ENCODE measurements at places on chromosomes 13 and 19.

DNA sequence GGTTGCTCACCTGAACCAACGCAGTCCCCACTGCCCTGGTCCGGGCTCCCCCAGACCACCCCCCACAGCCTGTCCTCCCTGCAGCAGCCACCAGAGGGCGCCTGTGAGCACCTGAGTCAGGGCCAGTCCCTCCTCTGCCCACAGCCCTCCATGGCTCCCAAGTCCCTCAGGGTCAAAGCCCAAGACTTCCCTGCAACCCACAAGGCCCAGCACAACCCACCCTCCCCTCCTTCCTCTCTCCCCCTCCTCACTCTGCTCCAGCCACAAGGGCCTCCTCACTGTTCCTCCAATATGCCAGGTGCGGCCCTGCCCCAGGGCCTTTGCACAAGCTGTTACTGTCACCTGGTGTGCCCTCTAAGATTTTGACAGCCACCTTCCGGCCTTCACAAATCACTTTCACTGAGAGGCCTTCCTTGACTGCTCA, 10.9 kb downstream of the GNA15 start:
- DNase-seq = no peak

DNA sequence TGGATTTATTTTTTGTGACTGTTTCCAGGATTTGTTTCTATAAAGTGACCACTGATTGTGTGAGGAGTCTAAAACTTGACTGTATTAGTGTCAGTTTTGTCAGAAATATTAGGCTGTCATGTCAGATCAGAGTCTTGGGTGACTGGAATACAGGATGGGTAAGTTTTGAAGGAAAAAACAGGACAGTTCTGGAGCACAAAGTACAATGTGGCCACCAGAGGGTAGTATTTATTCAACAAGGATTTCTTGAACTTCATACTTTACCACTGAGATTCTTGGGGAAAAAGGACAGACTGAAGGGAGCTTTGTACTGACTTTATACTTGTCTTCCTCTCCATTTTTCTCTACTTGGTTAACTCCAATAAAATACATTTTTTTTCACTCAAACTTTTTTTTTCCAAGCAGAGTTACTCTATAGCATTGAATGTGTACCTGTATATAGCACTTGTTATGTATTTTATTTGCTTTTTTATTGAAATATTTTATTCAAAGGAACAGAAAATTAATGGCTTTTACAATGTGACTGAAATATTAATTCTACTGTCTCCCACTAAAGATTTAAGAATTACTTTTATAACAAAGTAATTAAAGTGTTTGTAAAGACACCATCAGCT, 51.1 kb downstream of the LMO7 start:
- no peak for DNase-seq

GRCh38 chr13:99351772-99352171, 44.6 kb upstream of the GPR183 start:
- no peak for DNase-seq

GRCh38 chr13:91168386-91168711, 179.1 kb upstream of the MIR17HG start:
- no peak for DNase-seq

DNA sequence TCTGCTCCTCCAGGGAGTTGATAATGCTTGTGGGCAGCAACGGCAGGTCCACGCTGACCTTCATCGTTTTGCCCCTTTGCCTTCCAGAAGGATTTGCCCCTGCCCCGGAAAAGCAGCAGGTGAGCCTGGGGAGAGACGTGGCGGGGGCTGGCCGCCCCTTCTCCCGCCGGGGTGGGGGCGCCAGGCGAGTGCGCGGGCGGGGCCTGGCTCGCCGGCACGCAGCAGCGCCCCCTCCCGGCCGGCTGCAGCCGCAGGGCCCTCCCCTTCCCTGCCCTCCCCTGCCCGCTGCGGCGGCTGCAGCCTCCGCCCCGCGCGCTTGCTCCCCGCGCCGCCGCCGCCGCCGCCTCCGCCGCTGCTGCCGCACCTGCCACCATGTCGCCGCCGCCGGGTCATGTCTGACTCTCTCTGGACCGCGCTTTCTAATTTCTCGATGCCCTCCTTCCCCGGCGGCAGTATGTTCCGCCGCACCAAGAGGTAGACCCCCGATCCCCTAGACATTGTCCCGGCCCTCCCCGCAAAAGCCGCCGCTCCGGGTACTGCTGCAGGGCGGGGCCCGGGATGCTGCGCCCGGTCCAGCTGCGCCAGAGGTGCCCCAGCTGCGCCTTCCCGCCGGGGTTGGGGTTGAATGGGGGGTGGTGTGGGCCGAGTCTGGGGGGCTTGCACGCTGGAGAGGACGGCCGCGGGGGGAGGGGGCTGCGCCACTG, at the start of gene MAST1:
MAST1 (plus strand) TSS at position 334 of the 704 bp plus-strand sequence; CDS start at position 392, 58 bp downstream.
- DNase-seq = no peak

GRCh38 chr19:50419580-50420035, 870 bp downstream of the SPIB start:
- no peak for DNase-seq

GRCh38 chr13:27353166-27353583, 71.2 kb upstream of the GTF3A start:
- no peak for DNase-seq

GRCh38 chr13:43776501-43777079, 10.2 kb downstream of the ENOX1 start:
- no peak for DNase-seq

DNA sequence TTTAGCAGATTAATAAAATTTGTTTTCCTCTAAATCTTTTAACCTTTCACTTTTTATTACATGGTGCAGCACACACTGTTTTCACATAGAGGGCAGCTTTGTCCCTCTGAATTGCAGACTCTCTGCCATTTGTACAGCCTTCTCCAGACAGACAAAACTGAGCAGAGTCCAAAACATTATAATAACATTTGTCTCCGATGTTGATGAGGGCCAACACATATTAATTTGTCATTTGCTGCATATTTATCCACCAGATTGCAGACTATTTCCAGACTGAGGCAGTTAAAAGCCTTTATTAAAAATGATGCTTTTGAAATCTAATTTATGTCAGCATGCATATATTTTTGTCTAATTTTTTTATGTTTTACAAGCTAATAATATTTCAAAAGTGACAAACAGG, 1251.9 kb upstream of the SLC10A2 start:
- DNase-seq = no peak

- no peak for DNase-seq
Measured at GRCh38 chr19:2331601-2332246, 3.2 kb downstream of the SPPL2B start.

- no peak for DNase-seq
Measured at GRCh38 chr13:29786698-29787097, 63.7 kb downstream of the UBL3 start.

DNA sequence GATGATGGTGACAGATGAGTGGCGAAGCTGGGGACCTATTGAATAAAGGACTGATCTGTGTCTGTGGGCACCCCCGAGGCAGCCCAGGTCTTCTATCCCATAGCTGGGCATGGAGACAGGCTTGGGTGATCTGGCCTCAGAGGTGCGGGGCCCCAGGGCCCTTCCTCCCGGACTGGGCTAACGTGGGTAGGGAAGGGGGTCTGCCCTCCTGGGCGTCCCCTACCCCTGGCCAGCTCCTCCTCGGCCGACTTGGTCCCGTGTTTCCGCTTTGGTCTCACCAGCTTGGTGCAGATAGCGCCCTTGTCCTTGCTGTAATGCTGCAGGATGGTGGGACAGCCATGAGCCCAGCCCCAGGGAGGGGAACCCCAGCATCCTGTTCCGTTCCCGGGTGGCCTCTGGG, 3.3 kb downstream of the MATK start:
- no peak for DNase-seq

DNA sequence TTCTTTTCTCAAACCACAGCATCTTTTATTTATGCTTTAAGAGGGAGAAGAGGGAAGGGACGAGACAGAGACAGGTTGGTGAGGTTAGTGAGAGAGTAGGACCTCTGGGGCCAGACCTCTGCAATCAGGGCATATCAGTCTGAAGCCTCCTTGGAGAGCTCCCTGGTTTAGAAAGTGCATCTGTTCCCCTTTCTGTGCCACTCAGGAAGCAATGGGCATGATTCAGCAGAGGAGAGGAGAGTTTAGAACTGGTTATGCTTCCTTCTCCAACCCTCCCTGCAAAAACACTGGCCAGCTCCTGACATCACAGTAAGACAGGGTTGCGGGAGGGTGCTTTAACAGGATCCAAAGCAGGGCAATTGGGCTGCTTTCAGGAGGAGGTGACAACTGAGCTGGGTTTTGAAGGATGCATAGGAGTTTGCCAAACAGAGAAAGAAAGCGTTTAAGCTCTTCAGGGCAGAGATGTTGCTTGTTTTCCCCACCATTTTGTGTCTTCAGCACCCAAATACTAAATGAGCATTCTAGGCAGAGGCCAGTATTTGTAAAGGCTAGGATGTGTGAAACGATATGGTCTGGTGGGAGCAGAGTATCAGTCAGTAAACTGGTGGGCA, 33.1 kb downstream of the CERS4 start:
- DNase-seq = no peak

- DNase-seq = no peak
Measured at GRCh38 chr19:18233224-18233825, 7.1 kb upstream of the PDE4C start.

DNA sequence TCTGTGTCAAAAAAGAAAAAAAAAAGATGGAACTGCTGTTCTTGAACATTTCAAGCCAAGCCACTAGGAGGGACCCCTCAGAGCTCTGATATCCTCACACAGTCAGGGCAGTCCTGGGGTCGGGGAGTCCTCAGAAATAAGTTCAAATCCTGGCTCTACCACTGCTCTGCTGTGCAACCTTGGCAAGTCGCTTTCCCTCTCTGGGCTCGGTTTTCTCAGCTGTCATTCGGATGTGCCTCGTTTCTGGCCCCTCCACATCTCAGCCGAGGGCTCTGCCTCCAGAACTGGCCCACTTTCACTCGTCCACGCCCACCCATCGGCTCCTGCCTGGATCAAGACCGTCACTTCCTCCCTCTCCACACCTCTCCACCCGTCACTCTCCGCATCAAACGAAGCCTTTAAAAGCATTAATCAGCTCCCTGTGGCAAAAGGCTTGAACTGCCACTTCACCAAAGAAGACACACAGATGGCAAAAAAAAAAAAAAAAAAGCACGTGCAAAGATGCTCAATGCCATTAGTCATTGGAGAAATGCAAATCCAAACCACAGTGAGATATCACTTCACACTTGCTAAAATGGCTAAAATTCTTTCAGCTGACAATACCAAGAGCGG, 7.4 kb upstream of the ZNRF4 start:
- DNase-seq = no peak

- DNase-seq = no peak
Measured at GRCh38 chr13:111121506-111121905, 6.4 kb downstream of the ARHGEF7 start.

DNA sequence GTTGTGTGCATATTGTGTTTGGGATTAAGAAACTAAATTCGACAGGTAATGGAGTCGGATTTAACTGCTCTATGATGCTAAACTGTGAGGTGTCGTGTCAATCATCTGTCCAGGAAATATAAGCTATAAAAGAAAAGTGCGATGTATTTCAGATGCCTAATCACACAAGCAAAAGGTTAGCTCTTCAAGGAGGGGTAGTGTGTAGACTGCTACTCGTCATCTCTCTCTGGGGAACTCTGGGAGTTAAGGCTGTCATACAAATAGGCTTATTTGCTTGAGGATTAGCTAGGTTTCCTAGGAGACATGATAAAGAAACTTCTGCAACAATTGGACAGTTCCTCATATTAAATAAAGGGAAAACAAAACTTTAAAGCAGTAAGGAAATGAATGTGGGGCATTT, 462.1 kb downstream of the OLFM4 start:
- DNase-seq = no peak

GRCh38 chr13:97438856-97439595, 5.1 kb downstream of the RAP2A start:
- no peak for DNase-seq

- DNase-seq = no peak
Measured at GRCh38 chr13:23828866-23829265, 60.3 kb downstream of the MIPEP start.

GRCh38 chr19:50580240-50580639, 12.0 kb upstream of the LRRC4B start:
- DNase-seq = no peak

DNA sequence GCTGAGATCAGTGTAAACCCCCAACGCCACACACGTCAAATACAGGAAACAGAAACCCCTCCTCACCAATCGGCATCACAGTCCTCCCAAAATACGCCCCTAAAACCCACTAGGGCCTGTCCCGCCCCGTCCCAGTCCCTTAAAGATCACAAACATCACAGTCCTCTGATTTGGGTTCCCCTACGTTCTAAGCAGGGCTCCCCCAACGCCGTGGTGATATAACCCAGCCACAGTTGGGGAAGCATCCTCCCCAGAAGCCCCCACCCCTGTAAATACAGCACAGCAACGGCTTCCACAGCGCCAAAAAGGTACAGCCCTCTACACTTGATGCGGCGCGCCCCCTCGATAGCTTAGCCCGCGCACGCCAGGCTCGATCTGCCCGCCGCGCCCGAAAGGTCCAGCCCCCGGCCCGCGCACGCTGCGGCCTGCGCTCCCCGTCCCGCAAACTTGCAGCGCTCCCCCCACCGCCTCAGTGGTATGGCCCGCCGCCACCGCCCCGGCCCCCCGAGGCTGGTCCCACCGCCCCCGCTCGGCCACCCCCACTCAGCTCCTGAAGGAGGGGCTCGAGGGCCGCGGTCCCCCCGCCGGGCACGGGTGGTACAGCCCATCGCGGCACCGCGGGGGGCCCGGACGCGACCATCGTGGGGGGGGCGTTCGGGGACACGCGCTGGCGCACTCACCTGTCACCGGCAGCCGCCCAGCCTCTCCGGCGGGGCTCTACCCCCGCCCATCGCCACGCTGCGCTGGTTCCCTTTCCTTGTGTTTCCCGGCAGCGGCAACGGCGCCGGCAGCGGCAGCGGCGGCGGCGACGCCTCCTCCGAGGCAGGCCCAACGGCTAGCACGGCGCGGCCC, at the start of gene AKT2:
AKT2 (minus strand) TSS at position 845 of the 852 bp plus-strand sequence. CDS start 20,078 bp downstream, outside the sequence.
- DNase-seq = no peak

DNA sequence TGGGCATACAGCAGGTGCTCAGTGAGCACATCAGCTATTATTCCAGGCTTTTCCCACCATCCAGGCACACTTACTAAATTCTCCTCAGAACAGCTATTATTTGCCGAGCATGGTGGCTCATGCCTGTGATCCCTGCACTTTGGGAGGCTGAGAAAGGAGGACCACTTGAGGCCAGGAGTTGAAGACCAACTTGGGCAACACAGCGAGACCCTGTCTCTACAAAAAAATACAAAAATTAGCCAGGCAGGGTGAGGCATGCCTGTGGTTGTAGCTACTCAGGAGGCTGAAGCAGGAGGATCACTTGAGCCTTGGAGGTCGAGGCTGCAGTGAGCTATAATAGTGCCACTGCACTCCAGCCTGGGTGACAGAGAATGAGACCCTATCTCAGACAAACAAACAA, 35.4 kb downstream of the PTPRS start:
- DNase-seq = no peak

GRCh38 chr19:47280183-47280797, 5.6 kb downstream of the INAFM1 start:
- no peak for DNase-seq

DNA sequence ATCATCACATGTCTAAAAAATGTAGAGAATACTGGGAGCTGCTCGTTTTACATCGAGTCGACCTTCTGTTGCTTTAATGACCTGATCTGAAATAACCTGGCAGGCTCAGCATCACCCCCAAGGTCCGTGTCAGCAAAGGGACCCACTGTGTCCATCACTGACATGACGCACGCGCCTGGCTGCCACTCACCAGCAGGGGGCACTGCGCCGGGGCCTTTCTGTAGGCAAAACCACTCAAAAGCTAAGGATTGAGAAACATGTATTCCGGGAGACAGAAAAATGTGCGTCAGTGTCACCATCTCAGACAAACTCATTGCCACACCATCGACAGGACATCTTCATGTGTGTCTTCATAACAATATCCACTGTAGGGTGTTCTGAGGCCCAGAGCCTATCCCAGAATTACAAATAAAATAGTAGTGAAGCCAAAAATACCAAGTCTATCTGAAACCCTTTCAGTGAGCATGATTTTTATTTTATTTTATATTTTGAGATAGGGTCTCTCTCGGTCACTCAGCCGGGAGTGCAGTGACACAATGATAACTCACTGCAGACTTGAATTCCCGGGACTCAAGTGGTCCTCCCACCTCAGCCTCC, 130.3 kb upstream of the LSM14A start:
- no peak for DNase-seq

Data from left renal cortex interstitium (tissue), 4 donors.